Breast epithelium (tissue), 4 donors: ENCODE measurements at places on chromosomes 1 and 21.
A peak's percentile ranks its signal among the peaks of the same experiment; 100 is the strongest.

DNA sequence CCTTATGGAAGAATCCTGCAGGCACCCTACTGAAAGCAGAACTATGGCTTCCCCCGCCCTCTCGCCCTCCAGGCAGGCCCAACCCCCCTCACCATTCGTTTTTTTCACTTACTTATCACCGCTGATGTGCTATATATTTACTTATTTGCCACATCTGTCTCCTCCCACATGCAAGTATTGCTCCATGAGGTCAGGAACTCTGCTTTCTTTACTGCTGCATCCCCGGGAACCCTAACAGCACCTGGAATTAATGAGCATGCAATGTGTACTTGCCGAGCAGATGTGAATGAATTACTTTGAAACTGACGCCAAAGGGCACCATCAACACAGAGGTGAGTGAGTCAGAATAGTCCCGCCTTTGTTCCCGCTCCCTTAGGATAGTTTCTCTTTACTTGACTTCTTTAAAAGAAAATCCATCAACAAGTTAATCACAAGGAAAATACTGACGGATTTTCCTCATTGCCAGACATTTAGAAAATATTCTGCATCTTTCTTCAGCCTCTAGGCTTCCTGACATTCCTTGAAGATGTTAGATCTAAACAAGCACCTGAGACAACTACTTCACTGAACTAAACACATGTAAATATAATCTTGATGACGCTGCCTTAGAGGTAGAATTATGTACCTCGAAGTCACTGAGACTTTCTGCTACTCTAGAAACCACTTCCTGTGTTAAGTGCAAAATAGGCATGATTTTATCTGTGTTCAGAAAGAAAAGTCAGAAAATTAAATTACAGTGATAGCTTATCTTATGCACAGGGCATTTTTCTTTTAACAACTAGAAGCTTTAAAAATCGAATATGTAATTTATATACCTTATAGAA is 17.5 kb upstream of the RAB4A start:
- no peaks in the 10 kb centered on the region for H3K27me3 ChIP-seq
- no peaks in the 10 kb centered on the region for H3K36me3 ChIP-seq
- H3K27ac ChIP-seq: peak overlapping the region; percentile 65
- no peak overlapping the region for H3K4me3 ChIP-seq

DNA sequence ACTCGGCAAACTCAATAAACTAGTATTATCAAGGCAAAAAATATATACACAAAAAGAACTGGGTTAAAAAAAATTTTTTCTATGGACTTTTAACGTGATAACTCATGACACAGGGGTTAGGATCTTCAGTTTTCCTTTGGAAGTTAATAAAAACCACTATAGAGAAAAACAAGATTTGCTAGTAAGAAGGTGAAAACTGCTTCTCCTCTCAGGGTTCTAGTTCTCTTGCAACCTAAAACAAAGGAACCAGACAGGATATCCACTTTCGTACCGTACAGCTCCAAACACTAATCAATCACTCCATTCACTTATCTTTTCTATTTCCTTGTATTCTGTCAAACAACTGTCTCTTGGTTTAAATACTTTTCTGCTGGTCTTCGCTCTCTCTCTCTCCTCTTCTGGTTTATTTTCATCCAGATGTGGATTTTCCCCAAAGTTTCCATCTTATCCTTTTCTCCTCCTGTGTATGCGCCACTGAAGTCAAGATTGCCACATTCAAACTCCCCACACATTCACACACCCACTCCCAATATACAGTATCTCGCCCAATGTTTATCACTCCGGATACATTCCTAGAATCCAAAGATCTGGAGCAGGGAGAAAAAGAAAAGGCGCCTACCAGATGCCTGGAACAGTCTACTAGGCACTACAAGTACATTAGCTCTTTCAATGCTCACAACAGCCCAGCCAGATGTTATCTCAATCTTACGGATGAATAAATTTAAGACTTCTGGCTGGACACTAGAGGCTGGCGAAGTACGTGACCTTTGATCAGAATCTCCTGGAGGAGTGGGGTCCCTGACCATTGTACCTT is 775 bp upstream of the PRPF38B start:
- no peak for DNase-seq
- H3K36me3 ChIP-seq: no peaks in the 10 kb centered on the region
- H3K27me3 ChIP-seq: no peaks in the 10 kb centered on the region
- H3K4me3 ChIP-seq: peak overlapping the region; percentile 92
- peak overlapping the region; percentile 98 for H3K27ac ChIP-seq
- peaks cover 6% of the 10 kb centered on the region for H3K4me1 ChIP-seq

GRCh38 chr1:203362720-203363025 is 11.8 kb upstream of the FMOD start:
- no peak overlapping the region for H3K27ac ChIP-seq
- no peak for DNase-seq
- H3K4me3 ChIP-seq: no peak overlapping the region
- no peaks in the 10 kb centered on the region for H3K36me3 ChIP-seq

- no peak overlapping the region for H3K4me3 ChIP-seq
- H3K4me1 ChIP-seq: no peaks in the 10 kb centered on the region
- H3K27ac ChIP-seq: no peak overlapping the region
- DNase-seq: no peak
- no peaks in the 10 kb centered on the region for H3K27me3 ChIP-seq
Observed at GRCh38 chr1:217674028-217674729, 43.0 kb downstream of the SPATA17 start.

- no peaks in the 10 kb centered on the region for H3K36me3 ChIP-seq
- H3K4me1 ChIP-seq: no peaks in the 10 kb centered on the region
- no peak for DNase-seq
- no peak overlapping the region for H3K4me3 ChIP-seq
- no peak overlapping the region for H3K27ac ChIP-seq
Observed at GRCh38 chr1:235907897-235908240, 41.2 kb upstream of the LYST start.

DNA sequence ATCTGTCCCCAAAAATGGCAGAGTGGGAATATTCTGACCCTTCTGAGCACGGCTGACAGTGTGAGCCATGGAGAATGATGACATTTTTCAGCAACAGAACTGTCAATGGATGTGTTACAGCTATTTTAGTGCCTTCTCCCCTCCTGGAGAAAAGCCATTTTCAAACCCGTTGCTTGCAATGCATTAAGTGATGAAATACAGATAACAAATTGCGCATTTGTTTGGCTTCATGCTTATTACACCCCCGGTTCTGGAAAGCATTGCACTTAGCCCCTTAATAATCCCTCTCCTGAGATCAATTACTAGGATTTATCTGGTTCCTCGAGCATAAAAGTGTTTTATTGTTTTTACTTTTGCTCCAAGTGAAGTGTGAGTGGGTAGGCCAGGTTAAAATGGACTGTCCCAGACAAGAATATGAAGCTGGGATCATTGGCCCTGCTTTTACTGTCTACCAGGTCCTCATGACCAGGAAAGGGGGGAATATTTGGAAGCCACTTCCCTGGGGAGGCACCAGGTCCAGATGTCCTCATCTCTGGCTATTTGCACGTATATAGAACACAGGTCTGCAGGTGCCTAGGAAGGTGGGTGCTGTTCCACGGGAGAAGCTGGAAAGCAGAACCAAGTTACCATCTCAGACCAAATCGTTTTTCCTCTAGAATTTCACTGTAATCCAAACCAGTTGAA is 37.5 kb upstream of the HHAT start:
- DNase-seq: no peak
- peak overlapping the region; percentile 89 for H3K27ac ChIP-seq
- H3K4me3 ChIP-seq: no peak overlapping the region
- no peaks in the 10 kb centered on the region for H3K27me3 ChIP-seq

DNA sequence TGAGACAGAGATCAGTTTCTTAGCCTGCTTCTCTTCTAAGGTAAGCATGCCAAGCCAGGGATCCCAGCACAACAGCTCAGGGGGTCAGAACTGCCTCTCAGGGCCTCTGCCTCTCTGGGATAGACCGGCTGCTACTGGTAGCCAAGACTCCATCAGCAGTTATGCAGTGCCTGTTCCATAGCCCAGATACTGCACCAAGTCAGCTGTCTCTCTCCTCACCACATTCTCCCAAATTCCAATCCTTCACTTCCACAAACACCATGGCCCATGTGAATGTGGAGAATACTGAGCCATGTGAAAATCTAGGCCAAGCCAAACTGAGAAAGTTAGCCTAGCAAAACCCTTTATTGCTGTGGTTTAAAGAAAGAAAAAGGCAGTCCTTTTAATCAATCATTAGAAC is 37.5 kb downstream of the CDC42BPA start:
- H3K36me3 ChIP-seq: no peaks in the 10 kb centered on the region
- H3K4me1 ChIP-seq: no peaks in the 10 kb centered on the region
- DNase-seq: no peak
- no peaks in the 10 kb centered on the region for H3K27me3 ChIP-seq
- H3K4me3 ChIP-seq: no peak overlapping the region

DNA sequence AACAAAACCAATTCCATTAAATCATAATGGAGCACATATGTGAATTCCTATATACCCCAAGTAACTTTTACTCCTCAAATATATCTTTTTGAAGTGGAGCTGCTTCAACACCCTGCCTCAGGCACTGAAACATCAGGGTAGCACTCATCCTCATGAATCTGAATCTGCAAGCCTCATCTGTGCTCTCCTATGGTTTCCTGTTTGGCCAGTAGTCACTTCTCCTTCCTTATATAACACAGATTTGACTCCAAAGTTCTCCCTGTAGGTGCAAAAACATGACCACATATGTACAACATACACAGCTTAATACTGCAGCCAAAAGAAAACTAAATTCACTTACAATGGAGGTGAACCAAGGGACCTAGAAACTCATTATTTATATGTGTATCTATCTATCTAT is 7.2 kb downstream of the TRIT1 start:
- H3K27ac ChIP-seq: no peak overlapping the region
- H3K4me3 ChIP-seq: no peak overlapping the region
- no peak for DNase-seq
- H3K36me3 ChIP-seq: no peaks in the 10 kb centered on the region

GRCh38 chr1:37479255-37480124 is 5.1 kb downstream of the ZC3H12A start:
- peak; percentile 96 for DNase-seq
- peak overlapping the region; percentile 99 for H3K27ac ChIP-seq
- peak overlapping the region; percentile 31 for H3K4me3 ChIP-seq
- H3K27me3 ChIP-seq: no peaks in the 10 kb centered on the region
- peaks cover 9% of the 10 kb centered on the region for H3K36me3 ChIP-seq

- H3K4me1 ChIP-seq: peaks cover 21% of the 10 kb centered on the region
- no peak for DNase-seq
- peak overlapping the region; percentile 60 for H3K27ac ChIP-seq
- no peak overlapping the region for H3K4me3 ChIP-seq
- peaks cover 4% of the 10 kb centered on the region for H3K36me3 ChIP-seq
Observed at GRCh38 chr1:166843769-166844596, 4.7 kb downstream of the POGK start.

GRCh38 chr1:238350471-238350870 is 459.7 kb upstream of the ZP4 start:
- no peaks in the 10 kb centered on the region for H3K36me3 ChIP-seq
- H3K27ac ChIP-seq: no peak overlapping the region
- no peaks in the 10 kb centered on the region for H3K27me3 ChIP-seq
- no peaks in the 10 kb centered on the region for H3K4me1 ChIP-seq
- no peak for DNase-seq

DNA sequence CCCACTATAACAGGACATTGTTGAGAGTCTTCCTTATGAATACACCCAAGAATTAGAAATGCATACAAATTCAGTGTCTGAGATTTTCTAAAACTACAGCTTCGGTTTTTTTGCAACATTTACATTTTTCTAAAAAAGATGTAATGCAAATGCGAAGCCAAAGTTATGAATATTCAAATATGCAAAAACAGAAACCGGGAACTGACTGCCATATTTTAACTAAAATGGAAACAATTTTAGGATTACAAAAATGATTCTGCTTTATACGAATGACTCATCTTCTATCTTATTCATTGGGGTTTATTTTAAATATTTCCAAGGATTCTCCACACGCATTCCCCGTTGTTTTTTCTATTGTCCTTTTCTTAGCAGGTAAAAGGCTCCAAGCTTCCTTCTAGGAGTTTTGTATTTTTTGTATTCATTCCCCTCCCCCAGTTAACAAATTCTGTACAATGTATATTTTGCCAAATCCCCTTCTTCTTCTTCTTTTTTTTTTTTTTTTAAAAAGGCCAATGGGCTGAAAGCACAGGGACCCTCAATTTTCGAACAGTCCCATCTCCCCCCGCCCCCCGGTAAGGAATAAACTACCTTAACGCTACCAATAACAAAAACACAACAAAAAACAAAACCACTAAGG is 1.0 kb downstream of the ARPC5 start:
- no peak for DNase-seq
- H3K36me3 ChIP-seq: peaks cover 5% of the 10 kb centered on the region
- H3K4me3 ChIP-seq: peak overlapping the region; percentile 91
- H3K27ac ChIP-seq: peak overlapping the region; percentile 62
- H3K27me3 ChIP-seq: no peaks in the 10 kb centered on the region

DNA sequence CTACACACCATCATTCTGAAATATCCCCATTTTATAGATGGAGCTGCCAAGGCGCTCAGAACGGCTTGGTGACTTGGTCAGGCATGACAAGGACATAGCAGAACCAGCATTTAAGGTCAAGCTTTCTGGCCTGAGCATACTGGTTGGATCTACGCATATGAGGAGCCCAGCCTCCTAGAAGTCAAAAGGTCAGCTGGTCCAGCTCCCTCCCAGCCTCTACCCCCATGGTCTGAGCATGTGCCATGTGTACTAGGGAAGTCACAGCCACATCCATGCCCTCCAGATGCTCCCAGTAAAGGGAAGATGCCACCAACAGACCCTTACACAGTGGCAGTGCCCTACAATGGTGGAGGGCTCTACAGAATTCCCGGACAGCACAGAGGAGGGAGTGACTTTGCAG is 96.7 kb downstream of the EPHB2 start:
- H3K4me3 ChIP-seq: no peak overlapping the region
- H3K27ac ChIP-seq: no peak overlapping the region
- H3K4me1 ChIP-seq: no peaks in the 10 kb centered on the region
- H3K27me3 ChIP-seq: no peaks in the 10 kb centered on the region
- no peaks in the 10 kb centered on the region for H3K36me3 ChIP-seq
- DNase-seq: no peak

- no peak for DNase-seq
- no peaks in the 10 kb centered on the region for H3K4me1 ChIP-seq
- H3K27ac ChIP-seq: no peak overlapping the region
- H3K36me3 ChIP-seq: no peaks in the 10 kb centered on the region
Observed at GRCh38 chr1:173527151-173527826, 50.2 kb downstream of the PRDX6 start.

GRCh38 chr21:42471716-42472330 is 24.2 kb downstream of the RSPH1 start:
- H3K4me1 ChIP-seq: no peaks in the 10 kb centered on the region
- DNase-seq: no peak
- H3K27me3 ChIP-seq: no peaks in the 10 kb centered on the region
- H3K4me3 ChIP-seq: no peak overlapping the region

GRCh38 chr1:41436281-41437010 is 48.0 kb downstream of the EDN2 start:
- no peak for DNase-seq
- no peak overlapping the region for H3K4me3 ChIP-seq
- H3K27me3 ChIP-seq: no peaks in the 10 kb centered on the region
- H3K36me3 ChIP-seq: no peaks in the 10 kb centered on the region
- H3K27ac ChIP-seq: no peak overlapping the region

GRCh38 chr1:34685225-34685624 is 69.6 kb upstream of the GJB5 start:
- no peaks in the 10 kb centered on the region for H3K36me3 ChIP-seq
- no peak overlapping the region for H3K27ac ChIP-seq
- H3K27me3 ChIP-seq: peaks cover 6% of the 10 kb centered on the region
- DNase-seq: no peak
- no peak overlapping the region for H3K4me3 ChIP-seq
- H3K4me1 ChIP-seq: no peaks in the 10 kb centered on the region
